ENCODE measurements at places on chromosomes 12 and 14.

DNA sequence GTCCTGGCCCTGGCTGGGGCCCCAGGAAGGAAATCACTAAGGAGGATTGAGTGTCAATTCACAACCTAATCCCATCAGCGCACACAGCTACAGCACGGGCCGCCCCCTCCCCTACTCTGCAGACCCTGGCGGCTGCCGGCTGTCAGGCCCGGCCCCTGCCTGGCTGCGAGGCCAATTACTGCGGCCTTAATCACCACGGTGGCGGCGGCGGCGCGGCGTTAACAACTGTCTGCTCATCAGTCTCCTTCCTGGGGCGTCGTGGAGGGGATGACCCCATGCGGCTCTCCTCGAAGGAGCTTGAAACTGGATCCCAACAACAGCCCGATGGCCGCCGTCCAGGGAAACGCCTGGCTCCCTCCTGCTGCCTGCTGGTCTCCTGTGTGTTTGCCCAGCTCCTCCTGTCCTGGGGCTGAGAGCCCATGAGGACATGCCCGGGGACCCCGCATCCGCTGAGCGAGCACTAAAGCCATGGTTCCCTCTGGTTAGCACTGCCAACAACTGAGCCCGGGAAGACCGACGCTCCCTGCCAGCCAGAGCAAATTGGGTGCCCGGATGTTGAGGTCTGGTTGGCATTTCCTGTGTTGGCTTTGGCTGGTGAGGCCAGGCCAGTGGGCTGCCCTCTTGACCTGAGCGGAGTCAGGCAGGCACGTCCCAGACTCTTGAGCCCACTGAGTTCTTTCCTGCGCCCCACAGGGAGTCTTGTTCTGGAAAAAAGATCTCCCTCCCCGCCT is 21.8 kb upstream of the EIF2B2 start:
- no peak for DNase-seq

- no peak for DNase-seq
These were observed 800.5 kb downstream of the NRXN3 start for GRCh38 chr14:78970677-78971076.

GRCh38 chr12:41019461-41019860 is 168.7 kb upstream of the PDZRN4 start:
- DNase-seq = no peak

- no peak for DNase-seq
These were observed 688.0 kb downstream of the VRK1 start for GRCh38 chr14:97485201-97485600.

DNA sequence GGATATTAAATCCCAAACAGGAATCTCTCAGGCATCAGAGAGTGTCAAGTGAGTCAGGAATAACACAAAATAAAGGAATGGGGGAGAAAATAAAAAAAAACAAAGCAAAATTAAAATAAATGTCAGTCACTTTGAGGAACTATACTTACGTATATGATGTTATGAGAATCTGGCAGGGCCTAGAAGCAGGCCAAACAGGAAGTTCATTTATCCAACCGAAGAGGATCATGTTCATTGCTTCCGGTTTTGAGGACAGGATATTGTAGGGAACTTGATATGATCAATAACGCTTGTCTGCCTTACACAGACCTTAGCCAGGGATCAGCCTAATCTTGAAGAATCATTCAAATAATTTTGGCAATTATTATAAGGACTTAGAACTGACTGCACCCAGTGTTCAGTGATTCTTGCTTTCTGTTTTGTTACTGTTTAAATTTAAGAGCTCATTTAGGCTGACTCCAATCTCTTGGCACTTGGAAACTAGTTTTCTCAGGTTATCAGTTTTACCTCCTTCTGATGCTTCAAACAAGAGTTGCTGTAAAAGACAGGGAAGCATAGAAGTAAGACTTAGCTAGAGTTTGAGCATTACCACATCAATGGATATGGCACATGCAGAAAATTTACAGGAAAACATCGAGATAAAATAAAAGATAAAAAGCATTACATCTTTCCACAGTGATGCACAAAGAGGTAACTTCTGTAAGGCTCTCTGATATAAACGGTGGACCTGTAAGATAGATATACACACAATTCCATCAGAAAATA is 53.4 kb downstream of the ZFC3H1 start:
- no peak for DNase-seq

DNA sequence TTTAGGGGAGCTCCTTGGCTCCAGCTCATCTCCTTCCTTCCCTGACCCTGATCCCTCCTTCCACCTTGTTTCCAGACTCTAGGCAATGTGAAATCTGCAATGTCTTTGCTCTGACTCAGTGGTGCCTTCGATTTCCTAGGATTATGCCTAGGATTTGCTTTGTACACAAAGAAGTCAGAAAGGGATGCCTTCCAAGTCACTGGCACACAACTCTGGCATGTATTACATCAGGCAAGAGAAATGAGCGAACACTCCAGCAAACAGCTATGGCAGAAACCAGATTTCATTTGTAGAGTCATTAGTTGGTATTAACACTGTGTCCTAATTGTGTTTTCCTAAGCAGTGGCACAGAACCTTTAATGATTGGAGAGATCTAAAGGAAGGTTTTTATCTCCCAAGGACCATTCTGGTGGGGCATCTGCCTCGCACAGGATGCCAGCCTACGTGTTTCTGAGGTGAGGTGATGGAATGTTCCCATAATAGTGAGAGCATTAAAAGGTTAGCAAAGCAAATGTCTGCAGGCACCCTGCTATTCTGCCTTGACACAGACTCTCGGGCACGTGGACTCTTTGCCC is 84.9 kb downstream of the WSCD2 start:
- no peak for DNase-seq

DNA sequence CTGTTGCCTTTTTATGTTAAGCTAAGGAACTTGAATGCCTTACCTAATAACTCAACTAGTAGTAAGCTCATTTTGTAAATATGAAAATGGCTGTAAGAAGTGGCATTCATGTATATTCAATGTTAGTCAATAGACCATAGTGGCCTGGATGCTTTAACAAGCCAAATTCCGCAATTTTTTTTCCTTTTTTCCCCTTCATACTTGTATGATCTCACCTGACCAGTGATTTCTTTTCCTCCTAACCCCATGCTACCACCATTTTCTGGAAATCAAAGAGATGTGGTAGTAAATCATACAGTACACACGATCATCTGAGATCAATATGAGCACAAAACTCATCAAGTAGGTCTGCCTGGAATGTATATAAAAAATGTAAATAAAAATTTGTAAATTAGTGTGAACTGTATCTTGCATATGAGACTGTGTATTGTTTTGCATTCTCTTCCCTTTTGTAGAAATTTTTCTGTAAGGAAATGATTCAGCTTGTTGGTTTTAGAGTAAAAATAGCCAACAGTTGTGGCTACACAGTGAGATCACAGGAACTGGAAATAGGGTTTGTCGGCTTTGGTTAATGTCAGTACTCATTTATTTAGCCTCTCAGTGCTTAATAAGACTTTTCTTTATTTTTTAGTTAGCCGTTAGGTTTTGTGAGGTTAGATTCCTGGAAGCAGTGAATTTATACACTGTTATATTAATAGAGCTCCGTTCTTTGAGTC is 62.5 kb downstream of the ETNK1 start:
- DNase-seq = peak; percentile 65

GRCh38 chr12:92275443-92276154 is 130.0 kb upstream of the BTG1 start:
- no peak for DNase-seq

- DNase-seq = no peak
These were observed 94.1 kb downstream of the FBXL14 start for GRCh38 chr12:1500095-1500801.
